ENCODE measurements at places on chromosomes 3 and 15. TPM values are rescaled to one million over a fixed set of nuclear protein-coding genes. Genes with fewer than 3 reads are reported as not detected.

The CHRNA5 gene
- total RNA-seq, result 0.78 TPM

- DNase-seq, result no peak
Observed at GRCh38 chr3:128073185-128073725, 21.0 kb downstream of the SEC61A1 start.

DNA sequence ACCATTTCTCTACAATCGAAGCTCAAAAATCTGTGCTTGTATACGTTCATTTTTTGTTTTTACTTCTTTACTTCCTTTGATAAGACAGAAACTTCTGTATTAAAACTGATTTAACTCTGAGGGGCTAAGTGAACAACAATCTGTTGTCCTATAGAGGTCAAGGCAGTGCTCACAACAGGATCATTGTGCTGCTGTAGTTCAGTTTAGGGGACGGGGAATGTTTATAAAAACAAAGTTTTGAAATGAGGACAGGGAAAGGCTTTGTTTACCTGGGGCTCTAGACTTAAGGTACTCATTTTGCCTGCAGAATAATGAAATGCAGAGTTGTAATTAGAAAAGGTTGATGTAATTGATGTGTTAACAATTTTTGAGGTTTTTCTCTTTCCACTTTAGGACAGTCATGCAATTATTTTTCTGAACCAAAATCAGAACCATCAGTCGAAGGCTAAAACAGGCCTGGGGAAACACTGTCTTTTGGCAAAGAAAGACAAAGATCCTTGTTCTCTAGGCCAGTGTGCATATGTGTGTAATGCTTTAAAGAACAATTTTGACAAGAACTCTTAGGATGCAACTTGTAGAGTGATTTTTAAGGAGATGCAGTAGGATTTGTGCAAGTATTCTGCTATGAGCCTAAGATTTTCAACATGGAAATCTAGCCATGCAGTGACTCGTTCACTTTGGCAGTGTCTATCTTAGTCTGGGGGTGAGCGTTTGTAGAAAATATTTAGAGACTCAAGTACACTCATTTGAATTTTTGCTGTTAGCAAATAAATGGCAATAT lies 165.2 kb downstream of the PGPEP1L start:
- DNase-seq, result no peak

- no peak for DNase-seq
Observed at GRCh38 chr3:169965562-169966427, 812 bp upstream of the SEC62 start.
